ENCODE measurements at places on chromosomes 3 and 15. TPM values are rescaled to one million over a fixed set of nuclear protein-coding genes. Genes with fewer than 3 reads are reported as not detected.

DNA sequence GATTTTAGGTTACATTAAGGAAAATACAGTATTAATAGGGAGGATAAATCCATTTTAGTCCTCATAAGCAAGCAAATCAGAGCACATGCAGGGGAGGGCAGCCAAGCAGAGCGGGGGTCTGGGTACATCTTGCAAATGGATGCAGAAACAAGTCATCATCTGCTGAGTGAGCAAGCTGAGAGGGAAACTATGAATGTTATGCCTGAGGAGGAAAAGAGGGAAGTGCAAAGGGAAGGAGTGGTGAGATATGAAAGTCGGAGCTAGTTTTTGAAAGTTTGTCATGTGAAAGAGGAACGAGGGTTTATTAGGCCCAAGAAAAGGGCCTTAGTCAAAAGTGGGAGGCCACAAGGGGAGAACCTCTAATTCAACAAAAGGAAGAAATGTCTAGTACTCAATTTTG, 15.4 kb downstream of the PTX3 start:
- DNase-seq = no peak

DNA sequence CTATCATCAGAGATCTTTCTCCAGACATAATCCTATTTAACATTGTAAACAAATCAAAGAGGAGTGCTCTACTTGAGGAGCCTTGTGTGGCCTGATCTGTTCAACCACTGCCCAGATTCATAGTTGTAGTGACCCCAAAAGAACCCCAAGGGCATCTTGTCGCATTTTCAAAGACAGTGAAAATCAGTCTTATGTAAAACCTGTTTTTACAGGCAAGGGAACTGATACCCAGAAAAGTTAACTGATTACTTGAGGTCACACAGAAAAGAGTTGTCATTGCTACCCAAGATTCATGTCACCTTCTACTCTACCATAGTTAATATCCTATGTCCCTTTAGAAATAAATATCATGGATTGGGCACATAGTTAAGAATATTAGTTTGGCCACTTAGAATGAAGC, 40.5 kb upstream of the ARPP21 start:
- no peak for DNase-seq

DNA sequence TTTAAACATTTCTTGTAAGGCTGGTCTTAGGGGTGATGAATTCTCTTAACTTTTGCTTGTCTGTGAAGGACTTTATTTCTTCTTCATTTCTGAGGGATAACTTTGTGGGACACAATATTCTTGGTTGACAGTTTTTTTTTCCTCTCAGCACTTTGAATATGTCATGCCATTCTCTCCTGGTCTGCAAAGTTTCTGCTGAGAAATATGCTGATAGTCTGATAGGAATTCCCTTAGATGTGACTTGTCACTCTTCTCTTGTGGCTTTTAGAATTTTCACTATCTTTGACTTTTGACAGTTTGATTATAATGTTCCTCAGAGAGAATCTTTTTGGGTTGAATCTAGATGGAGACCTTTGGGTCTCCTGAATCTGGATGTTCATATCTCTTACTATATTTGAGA, 23.3 kb upstream of the TF start:
- no peak for DNase-seq

Gene SLC28A2
- total RNA-seq = not detected

All from activated CD4-positive, alpha-beta memory T cell treated with anti-CD3 and anti-CD28 coated beads, Interleukin-2, amount 10 ng/mL, durations not matched to agents 7 days and 5 days (primary cell).